ENCODE measurements at places on chromosomes 5 and 9. TPM values are rescaled to one million over a fixed set of nuclear protein-coding genes. Genes with fewer than 3 reads are reported as not detected.

The TMEM252 gene
- total RNA-seq: not detected

The CHSY3 gene
- 3.9 TPM for total RNA-seq

The SH2D3C gene
- total RNA-seq: 0.25 TPM

The ADAM19 gene
- total RNA-seq: 72.8 TPM

The PCDHB5 gene
- total RNA-seq: 1.5 TPM

The DDX4 gene
- not detected for total RNA-seq

The ANKRD33B gene
- 3.4 TPM for total RNA-seq

The CCDC192 gene
- total RNA-seq: not detected

The OLFM1 gene
- total RNA-seq: not detected
